ENCODE measurements at places on chromosomes 7 and 10.

DNA sequence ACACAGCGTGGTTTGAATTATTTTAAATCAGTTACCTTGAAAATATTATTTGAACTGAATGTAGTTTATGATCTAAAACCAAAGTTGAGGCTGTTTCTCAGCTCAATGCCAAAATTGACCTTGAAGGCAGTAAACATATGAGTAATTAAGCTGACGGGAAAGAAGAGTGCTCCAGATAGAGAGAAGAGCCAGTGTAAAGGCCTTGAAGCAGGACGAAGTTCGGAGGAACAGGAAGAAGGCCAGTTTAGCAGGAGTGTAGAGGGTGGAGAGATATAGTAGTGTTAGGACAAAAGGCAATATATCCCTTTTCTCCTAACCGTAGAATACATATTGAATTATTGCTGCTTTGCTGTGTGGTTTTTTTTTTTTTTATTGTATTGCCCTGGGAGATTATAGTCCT lies 63.2 kb downstream of the CYP51A1 start:
- DNase-seq: no peak

- no peak for DNase-seq
These were observed 261.4 kb upstream of the HABP2 start for GRCh38 chr10:113291413-113291812.

DNA sequence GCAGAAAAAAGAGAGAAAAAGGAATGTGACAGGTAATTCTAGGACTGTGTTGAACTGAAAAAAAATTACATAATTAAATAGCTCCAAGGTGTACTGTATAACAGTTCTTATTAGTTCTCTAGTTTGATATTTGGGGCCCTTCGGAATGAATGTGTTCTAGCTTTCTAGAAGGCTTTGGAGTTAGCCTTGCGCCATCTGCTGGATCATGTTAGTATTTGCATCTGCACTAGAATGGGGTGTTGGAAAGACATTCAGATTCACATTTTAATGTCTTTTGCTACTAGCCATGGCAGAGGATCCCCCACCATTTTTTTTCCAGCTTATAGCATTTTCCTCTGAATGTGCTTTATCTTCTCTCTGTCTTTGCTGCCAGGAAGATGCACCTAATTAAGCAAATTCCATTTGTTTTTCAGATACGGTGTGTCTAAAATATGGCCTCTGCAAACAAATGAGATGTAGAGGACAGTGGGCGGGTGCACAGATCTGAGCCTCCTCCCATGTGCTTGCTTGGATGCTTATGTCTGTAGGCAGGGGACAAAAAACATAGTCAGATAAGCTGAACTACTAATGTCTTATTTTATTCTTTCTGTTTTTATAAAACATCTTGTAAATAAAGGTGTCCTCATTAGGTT lies 238.5 kb downstream of the PHF14 start:
- DNase-seq: peak; percentile 61

DNA sequence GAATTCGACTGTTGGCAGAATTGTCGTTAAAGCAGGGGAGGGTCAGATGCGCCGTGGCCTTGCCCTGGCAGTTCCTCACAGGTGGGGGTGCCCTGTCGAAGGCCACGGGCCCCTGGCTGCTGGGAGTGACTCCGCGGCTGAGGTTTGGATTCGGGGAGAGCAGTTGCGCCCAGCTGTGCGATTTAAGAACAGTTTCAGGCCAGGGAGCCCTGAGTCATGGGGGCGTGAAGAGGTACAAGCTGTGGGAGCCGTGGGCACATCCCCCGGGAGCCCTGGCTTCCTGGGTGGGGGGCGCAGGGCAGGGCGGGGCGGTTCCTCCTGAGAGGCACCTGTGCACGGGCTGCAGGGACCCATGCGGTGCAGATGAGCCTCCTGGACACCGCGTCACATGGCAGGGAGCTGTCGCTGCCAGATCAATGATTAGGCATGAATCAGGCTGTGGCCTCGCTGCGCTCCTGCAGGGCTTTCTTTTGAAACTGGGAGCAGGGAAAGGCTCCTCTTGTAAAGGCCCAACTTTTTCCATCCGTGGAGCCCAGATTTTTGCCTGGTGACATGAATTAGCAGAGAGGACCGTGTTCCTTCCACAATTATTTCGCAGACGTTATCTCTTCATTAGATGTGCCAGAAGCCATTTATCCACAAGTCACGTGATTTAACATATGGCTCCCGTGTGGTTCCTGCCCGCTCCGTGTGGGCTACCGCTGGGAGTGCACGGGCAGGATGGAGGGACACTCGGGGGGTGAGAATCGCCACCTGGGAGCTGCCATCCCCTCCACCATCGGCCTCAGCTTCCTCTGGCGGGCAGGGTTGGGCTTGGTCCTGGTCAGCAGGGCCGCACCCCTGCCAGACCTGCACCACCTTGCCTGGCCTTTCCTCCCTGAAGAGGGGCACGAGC lies 918 bp downstream of the PWWP2B start:
- DNase-seq: peak; percentile 41

DNA sequence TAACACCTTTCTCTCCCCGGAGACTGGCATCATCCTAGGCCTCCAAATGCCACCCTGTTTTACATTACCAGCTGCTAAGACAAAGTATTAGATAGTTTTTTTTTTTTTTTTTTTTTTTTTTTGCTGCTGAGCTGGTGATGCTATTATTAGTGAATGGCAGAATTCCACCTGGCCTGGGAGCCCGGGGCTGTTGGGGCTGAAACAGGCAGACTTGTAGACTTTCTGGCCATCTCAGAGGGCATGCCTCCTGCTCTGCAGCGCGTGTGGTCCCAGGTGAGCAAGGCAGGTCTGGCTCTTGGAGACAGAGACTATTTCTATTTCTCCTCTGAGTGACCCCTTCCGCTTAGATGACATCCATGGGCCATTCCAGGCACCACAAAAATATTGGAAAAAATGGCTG lies 104.2 kb downstream of the EMX2 start:
- DNase-seq: no peak

- no peak for DNase-seq
These were observed 333.8 kb downstream of the CALN1 start for GRCh38 chr7:72078301-72078700.

GRCh38 chr10:3074145-3074665 lies 6.9 kb downstream of the PFKP start:
- DNase-seq: no peak

DNA sequence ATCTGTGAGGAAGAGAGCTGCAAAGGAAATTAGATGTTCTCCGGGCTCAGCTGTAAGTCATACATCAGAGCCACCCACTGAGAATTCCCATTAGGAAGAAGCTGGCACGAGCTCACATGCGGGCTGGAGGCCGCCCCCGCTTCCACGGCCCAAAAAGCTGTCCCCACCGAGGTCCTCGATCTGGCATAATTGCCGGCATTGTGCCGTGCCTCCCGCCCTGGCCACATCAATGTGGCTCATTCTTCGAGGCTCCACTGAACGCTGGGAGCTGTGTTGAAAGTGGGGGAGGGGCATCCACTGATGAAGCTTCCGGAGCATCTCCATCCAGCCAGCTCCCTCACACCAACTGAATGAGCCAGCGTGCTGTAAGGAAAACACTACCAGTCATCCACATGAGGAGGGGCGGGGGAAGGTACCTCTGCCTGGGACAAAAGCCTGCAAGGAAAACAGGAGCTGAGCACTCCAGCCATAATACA lies 173.1 kb downstream of the PTPRN2 start:
- peak; percentile 5 for DNase-seq

DNA sequence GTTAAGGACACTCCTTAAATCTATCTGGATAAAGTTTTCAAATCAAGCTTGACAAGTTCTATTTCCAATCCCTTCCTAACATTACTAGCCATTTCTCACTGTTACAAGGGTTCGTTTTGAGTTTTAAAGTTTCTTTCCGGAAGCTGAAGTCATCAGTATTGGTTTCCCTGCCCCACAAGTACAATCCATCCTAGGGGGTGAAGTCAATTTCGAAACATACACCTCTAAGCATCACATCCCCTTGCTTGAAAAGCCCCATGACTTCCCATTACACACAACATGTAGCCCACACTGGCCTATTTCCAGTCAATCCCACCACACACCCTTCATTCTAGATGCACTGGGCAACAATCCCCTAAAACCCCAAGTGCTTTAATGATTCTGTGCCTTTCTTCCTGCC lies 13.0 kb downstream of the DPY19L1 start:
- no peak for DNase-seq

- DNase-seq: no peak
These were observed 201.3 kb downstream of the MAD1L1 start for GRCh38 chr7:2031451-2031845.

GRCh38 chr7:18555968-18556367 lies 60.4 kb downstream of the HDAC9 start:
- DNase-seq: no peak

DNA sequence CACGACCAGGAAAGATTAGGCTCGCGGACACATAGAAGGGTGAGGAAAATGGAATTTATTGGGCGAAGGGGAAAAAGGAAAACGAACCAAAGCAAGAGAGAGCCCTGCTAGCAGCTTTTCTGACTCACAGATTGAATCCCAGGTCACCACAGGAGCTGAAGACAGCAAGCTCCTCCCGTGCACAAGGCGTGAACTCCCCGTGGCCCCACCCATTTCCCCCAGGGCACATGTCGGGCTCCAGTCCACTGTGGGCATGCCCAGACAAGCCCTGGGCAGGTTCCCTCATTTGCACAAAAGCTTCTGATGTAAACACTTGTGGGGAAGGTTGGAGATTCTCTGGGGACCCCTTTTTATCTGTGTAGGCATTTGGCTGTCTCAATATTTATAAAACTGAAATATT lies 582.4 kb downstream of the SUGCT start:
- peak; percentile 67 for DNase-seq

GRCh38 chr10:71345694-71346093 lies 26.6 kb downstream of the SLC29A3 start:
- no peak for DNase-seq

DNA sequence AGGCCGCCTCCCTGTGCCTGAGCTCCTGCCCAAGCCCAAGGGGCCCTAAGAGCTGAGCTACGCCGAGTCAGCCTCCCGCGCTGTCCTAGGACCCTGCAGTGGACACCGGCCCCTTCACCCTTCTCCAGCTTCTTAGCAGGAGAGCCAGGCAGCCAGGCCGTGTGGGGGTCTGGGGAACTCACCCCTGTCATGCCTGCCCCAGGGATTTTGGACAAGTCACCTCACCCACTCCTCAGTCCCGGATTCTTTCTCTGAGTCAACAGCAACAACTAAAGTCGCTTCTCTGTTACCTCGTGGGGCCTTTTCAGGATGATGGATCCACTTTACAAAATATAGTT lies 79.3 kb downstream of the MKI67 start:
- DNase-seq: no peak

GRCh38 chr10:63008491-63008890 lies 124.6 kb upstream of the NRBF2 start:
- no peak for DNase-seq

DNA sequence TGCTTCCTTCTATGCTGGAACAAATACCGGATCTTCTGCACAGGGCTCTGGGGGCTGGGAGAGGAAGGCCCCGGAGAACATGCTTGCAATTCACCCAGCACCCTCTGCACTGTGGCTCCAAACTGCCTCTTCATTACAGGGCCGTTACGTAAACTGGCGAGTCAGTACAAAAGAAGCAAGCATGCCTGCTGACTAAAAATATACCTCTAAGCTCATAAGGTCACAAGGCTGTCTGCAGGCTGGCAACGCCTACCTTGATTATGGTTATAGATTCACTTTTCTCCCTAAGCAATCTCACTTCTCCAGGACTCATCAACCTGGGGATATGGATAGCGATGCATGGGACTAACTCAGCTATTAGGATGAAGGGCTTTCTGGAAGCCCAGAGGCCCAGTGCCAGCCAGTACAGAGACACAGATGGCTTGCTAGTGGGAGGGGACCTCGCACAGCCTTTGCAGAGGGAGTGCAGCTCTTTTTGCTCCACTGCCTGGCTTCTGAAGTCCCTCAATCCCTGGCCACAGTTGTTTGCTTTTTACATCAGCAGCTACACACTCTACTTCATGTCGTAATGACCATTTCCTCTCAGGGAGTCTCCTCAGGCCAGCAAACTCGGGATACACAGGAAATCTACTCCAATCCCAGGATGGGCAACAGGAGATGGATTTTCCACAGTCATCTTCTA lies 96.1 kb downstream of the SH3PXD2A start:
- DNase-seq: peak; percentile 83

GRCh38 chr7:155999631-156000489 lies 187.6 kb upstream of the SHH start:
- DNase-seq: no peak
